Left lobe of liver (tissue), 2 donors: ENCODE measurements at places on chromosomes 3 and 15. TPM values are rescaled to one million over a fixed set of nuclear protein-coding genes. Genes with fewer than 3 reads are reported as not detected.

GRCh38 chr3:155605571-155605970 lies 139.3 kb downstream of the PLCH1 start:
- DNase-seq = peak; percentile 74

OXNAD1 gene
- 17.8 TPM for total RNA-seq

GRCh38 chr15:49606594-49606993 lies 14.0 kb downstream of the FAM227B start:
- DNase-seq = no peak

KBTBD12 gene
- 0.05 TPM for total RNA-seq
